ENCODE measurements at places on chromosomes 3 and 15.
A peak's percentile ranks its signal among the peaks of the same experiment; 100 is the strongest.

GRCh38 chr3:196055240-196055639, 26.6 kb downstream of the TFRC start:
- no peak for DNase-seq

GRCh38 chr15:84908564-84908963, 24.1 kb downstream of the SLC28A1 start:
- no peak for DNase-seq

- DNase-seq, result peak; percentile 3
Measured at GRCh38 chr3:54353946-54354345, 231.6 kb downstream of the CACNA2D3 start.

GRCh38 chr3:142934128-142934886, 29.2 kb downstream of the PAQR9 start:
- no peak for DNase-seq

DNA sequence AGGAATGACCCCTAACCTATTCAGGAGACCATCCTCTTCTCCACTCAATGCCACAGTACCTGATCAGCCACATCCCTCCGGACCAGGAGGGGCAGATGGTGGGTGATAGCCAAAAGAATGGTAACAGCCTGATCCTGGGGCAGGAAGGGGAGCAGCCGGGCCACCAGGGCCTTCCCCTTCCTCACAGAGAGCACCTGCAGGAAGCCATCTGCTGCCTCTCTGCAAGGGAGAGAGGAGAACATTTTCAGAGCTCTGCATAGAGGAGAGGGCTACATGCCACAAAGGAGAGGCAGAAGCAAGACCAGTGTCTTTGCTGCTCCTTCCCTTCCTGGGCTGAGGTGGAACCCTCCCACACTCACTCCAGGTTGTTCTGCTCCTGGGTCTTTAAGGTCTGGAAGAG, 5.5 kb upstream of the SPG11 start:
- no peak for DNase-seq

Data from COR-L47 (cell line).